ENCODE measurements at places on chromosomes 7 and 10.
A peak's percentile ranks its signal among the peaks of the same experiment; 100 is the strongest.

GRCh38 chr10:66214721-66215404 lies 711.0 kb upstream of the LRRTM3 start:
- DNase-seq: no peak
- no peaks in the 10 kb centered on the region for H3K27me3 ChIP-seq
- H3K4me1 ChIP-seq: no peaks in the 10 kb centered on the region
- no peak overlapping the region for H3K27ac ChIP-seq
- no peak overlapping the region for H3K4me3 ChIP-seq

DNA sequence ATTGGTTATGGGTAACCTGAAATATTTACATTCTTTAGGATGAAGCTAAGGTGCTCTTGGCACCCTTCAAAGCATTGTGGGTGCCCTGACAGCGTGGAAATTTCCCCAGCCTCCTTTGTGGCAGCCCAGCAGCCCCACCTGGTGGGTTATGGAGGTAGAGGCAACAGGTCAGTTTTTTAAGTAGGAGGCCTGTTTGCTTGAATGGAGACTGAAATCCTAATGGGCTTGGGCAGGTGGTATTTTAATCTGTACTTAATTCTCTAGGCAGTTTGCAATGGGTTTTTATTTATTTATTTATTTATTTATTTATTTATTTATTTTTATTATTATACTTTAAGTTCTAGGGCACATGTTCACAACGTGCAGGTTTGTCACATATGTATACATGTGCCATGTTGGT lies 139.4 kb downstream of the EPC1 start:
- no peaks in the 10 kb centered on the region for H3K4me1 ChIP-seq
- no peak overlapping the region for H3K27ac ChIP-seq

- DNase-seq: no peak
- no peak overlapping the region for H3K4me3 ChIP-seq
- peaks cover 1% of the 10 kb centered on the region for H3K4me1 ChIP-seq
- H3K27me3 ChIP-seq: no peaks in the 10 kb centered on the region
- no peak overlapping the region for H3K27ac ChIP-seq
Observed at GRCh38 chr7:17401791-17402627, 103.6 kb downstream of the AHR start.

DNA sequence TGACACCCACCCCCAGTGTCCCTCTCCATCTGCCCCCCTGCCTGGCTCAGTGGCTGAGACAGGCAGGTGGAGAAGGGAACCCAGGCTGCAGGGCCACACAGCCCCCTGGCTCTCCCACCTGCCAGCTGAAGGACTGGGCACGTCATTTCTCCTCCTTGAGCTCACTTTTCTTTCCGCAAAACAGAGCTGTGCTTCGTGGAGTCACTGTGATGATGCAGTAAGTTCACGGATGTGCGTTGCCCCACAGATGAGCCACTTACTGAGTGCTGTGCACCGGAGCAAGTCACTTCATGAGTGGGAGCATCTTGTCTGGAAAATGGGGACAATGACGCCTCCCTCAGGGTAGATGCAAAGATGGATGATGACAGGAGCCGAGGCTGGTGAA lies 2.7 kb downstream of the OPN4 start:
- H3K27ac ChIP-seq: no peak overlapping the region
- H3K27me3 ChIP-seq: no peaks in the 10 kb centered on the region
- no peaks in the 10 kb centered on the region for H3K36me3 ChIP-seq
- DNase-seq: peak; percentile 50
- no peaks in the 10 kb centered on the region for H3K4me1 ChIP-seq

DNA sequence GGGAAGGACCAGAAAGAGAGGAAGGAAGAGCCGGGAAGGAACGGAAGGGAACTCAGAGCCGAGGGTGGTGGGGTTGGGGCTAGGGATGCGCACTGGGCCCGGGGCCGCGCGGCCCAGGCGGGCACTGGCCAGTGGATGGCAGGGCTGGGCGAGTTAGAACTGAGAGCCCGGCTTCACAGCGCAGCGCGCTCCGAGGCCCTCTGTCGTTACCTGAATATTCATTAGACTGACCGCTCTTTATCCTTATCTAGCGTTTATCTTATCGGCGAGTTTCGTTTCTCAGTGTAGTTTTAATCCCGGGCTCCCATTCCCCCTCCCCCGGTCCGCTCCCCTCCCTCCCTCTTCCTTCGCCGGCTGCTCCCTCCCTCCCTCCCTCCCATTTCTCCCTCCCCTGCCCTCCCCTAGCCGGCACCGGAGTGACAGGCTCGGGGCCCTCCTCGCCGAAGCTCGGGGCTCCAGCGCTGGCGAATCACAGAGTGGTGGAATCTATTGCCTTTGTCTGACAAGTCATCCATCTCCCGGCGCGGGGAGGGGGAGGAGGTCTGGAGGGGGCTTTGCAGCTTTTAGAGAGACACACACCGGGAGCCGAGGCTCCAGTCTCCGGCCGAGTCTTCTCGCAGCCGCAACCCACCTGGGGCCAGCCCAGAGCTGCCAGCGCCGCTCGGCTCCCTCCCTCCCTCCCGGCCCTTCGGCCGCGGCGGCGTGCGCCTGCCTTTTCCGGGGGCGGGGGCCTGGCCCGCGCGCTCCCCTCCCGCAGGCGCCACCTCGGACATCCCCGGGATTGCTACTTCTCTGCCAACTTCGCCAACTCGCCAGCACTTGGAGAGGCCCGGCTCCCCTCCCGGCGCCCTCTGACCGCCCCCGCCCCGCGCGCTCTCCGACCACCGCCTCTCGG lies at the start of gene PAX2:
Gene PAX2 (plus strand): TSS at position 596 of the 895 bp plus-strand sequence. CDS start 679 bp downstream, outside the sequence.
- H3K36me3 ChIP-seq: no peaks in the 10 kb centered on the region
- peak; percentile 83 for DNase-seq
- peak within 1 kb of the TSS; percentile 18 for H3K4me3 ChIP-seq
- H3K4me1 ChIP-seq: peaks cover 48% of the 10 kb centered on the region

Data from upper lobe of left lung (tissue), 6 donors.